Stimulated activated CD4-positive, alpha-beta T cell treated with anti-CD3 and anti-CD28 coated beads, Interleukin-12 subunit alpha, Interleukin-12 subunit beta, amount 100 ng/mL, for 48 hours (primary cell): ENCODE measurements at places on chromosomes 4 and X.

DNA sequence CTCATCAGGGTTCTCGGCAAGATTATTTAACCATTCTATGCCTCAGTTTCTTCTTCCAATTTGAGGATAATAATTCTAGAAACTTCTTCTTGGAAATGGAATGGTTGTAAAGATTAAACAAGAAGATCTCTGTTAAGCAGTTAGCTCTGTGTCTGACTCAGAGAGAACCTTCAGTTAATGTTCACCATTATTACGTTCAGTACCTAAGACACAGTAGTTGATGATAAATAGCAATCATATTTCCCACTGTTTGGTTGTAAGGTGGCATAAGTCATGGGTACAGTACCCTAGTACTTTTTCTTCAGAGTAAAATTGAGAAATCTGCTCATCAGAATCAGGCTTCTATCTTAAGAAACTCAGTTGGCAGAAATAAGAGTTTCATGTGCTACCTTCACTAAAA, 366.5 kb upstream of the BOD1L1 start:
- no peak for DNase-seq

DNA sequence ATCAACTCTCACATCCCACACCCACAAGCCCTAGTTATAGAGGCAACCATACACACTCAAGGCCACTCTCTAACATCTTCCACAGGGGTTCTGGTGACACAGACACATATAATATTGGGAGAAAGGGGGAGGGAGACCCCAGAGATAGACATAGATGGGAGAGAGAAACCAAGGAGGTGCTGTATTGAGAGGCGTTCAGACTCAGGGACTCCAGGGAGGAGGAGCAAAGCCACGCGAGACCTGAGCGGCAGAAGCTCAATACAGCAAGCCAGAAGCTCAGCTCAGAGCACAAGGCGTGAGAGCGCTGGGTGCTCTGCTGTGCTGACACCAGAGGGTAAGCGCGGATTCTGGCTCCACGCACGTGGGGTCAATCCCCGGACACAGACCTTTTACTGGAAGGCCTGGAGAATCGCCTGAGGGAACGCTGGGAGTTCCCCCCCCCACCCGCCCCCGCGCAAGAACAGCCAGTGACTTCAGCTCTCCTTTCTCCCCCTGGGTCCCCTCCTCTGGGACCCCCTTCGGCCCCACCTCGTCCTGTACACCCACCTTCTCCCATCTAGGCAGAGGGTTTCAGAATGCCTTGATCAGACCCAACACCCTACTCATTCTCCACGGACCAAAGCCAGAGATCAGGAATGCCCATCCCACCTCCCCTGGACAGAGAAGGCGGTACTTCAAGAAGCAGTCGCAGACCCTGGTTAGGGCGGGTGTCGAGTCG, 8.7 kb downstream of the MSX1 start:
- DNase-seq, result no peak

- DNase-seq, result no peak
Measured at GRCh38 chr4:15164571-15164970, 162.3 kb downstream of the CPEB2 start.

- no peak for DNase-seq
Measured at GRCh38 chr4:23135792-23136645, 443.3 kb downstream of the GBA3 start.

DNA sequence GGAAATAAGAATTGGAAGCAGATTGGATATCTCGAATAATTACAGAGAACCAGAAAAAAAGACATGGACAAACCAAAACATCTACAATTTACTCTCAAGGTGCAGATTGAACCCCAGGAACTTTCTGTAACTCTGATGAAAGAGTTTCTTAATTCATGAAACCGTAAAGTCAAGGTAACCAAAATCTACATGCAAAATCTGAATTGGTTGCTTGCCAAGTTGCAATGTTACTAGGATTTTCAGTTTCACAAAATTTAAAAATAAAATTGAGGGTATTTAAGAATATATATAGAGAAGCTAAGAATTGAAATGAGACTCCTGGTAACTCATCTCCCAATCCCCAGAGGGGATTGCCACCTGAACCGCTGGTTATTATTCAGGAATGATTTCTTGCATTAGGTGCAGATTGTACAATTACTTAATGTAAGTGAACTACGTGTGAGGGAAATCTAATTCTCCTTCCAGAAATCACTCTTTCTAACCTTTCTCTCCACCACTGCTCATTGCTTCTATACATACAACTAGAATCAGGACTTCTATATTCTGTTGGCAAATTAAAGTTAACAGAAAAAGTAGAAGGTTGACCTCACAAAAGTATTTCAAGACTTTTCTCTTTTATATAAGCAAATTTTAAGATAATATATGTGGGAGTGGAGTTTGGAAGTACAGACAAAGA, 221.5 kb upstream of the NDST4 start:
- no peak for DNase-seq

DNA sequence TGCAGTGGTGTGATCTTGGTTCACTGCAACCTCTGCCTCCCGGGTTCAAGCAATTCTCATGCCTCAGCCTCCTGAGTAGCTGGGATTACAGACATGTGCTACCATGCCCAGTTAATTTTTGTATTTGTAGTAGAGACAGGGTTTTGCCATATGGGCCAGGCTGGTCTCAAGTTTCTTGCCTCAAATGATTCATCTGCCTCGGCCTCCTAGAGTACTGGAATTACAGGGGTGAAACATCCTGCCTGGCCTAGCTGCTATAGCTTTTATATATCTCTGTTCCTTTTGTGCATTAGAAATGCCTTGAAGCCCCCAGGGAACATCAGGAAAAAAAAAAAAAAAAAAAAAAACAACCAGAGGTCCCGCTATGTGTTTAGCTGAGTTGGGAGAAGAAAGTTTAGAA, 34.8 kb downstream of the UBE2K start:
- DNase-seq, result no peak

- DNase-seq, result no peak
Measured at GRCh38 chr4:76059750-76060149, 14.8 kb upstream of the ART3 start.

- DNase-seq, result no peak
Measured at GRCh38 chrX:154596290-154596929, 11.5 kb downstream of the CTAG1A start.

DNA sequence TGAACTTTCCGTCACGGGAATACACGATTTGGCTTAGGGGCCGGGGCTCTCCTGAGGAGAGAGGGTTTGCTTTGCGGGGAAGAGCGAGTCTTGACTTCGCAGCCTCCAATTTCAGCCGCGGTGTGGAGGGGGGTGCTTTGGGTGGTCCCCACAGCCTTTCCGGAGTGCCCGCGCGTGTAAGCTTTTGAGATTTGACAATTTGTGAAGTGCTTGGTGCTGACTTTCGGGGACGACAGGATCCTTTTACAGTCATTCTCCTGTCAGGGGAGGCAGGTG, 355 bp downstream of the SCML1 start:
- DNase-seq, result no peak

DNA sequence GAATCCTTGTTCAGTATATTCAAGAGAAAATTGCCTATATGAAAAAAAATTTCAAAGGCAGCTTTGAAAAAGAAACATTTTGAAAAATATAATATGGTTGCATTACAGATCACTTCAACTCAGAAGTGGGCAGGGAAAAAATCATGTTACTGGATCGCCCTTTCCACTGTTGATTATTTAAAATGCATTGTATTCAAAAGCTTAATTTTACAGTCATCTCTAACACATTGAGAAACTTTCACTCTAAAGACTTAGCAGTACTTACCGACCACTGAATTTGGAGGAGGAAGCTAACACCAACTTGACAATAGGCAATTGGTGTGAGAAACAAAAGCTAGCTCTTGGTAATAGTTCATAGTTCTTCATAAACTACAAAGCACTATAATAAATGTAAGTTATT, 101.9 kb downstream of the CEP135 start:
- DNase-seq, result no peak

DNA sequence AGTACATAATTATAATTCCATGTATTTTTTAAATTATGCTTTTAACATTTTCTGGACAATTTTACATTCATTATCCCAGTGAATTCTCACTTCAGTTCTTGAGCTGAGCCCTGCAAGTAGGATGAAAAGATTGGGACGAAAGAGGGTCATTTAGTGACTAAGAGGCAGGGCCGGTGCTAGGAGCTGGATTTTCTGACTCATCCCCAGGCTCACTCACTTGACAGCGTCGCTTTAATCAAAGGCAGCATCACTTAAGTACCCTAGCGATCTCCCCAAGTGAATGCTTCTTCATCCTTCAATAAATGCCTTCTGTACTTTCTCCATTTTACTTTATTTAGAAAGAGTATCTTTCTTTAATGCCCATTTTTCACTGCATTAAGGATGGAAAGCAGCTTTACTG, 263.6 kb downstream of the HS3ST1 start:
- DNase-seq, result no peak

DNA sequence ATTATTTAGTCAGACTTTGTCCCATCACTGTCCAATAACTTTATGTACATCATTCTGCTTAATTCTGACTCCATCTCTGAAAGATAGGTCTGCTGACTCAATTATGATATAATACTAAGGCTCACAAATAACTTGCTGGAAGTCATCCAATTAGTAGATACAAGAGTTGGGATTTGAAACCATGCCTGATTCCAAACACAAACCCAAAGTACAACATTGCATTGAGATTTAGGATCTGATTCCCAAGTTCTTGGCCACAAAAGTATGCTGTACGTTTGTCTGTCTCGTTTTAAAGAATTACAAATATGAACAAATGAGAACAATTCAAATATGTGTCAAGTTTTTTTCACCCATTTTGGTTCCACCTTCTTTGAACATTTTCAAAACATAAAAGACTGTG, 108.8 kb downstream of the AMELX start:
- DNase-seq, result no peak

DNA sequence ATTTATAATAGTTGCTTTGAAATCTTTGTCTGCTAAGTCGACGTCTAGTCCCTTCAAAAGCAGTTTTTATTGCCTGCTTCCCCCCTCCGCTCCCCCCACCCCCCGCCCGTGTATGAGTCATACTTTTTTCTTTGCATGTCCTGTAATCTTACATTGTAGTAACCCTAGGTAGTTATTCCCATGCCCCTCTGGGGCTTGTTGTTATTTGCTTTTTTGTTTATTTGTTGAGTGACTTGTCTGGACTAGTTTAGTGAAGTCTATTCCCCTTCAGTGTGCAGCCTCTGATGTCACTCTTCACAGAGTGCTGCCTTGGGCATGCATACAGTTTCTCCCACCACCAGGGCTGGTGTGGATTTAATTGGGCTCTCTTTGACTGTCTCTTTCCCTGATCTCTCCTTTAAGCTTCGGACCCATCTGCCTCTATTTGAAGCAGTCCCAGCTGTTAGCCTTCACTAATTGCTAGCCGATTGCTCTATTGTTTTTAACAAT, 86.2 kb downstream of the PPEF1 start:
- DNase-seq, result no peak

DNA sequence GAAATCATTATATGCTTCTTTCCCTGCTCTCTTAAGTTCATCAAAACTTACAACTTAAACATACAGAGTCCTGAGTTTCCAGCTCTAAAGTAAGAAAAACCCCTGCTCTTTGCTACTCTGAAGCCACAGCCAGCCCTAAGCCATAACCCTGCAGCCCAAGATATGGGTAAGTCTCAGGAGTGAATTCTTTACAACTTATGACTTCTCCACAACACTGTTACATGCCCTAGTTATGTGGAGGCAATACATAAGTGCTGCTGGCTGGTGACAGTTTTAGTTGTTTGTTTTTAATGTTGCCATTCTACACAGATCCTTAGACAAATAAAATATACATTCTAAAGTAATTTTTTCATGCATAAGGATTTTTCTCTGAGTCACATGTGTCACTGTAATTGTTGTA, 100.2 kb downstream of the FBXO8 start:
- DNase-seq, result no peak

DNA sequence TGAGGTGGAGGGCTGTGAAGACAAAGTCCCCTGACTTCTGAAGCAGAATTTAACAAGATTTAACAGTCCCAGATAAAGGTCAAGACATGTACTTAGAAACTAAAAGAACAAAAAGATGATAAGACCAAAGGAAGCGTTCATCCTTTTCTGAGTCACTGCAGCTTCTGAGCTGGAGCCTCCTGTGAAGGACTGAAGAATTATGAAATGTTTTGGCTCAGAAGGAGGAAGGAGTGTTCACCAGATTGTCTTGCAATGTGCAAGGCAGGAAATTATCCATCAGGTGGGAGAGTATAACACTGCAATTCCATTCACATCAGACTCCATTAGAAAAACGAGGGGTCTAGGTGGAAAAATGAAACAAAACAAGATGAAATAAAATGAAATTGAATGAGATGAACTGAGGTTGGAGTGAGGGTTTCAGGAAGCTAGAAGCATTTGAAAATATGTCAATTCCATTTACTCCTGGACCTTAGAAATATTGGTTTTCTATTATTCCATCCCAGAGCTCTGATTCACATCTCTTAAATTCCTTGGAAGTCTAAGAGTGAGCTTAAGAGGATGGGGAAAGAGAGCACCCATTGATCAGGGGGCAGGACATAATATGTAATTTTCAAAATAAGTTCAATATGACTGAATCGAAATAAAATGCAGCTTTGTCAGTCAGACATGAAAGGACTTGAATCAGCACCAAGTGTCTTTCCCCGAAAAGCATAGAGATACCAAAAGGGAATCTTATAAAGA, 186.1 kb upstream of the LNX1 start:
- DNase-seq, result no peak

GRCh38 chr4:169611991-169612870, at the start of gene NEK1:
TSS of gene NEK1 (minus strand) at chr4:169612583. CDS start at chr4:169602630, 9,953 bp downstream.
- DNase-seq, result peak; percentile 88

DNA sequence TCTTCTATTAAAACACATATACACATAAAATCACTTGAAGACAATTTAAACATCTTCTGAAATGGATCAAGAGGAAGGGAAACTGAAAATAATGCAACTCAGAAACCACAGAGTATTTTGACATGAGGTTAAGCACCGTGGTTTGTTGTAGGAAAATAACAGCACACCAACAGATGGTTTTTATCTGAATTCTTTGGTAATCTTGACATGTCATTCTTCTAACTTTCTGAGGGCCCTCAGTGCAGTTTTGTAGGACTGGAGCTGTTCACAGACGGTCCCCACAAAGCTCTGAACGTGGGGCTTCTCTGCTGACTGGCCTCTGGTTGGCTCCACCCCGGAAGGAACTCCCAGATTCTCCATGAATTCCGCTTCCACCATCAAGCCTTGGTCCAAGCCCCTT, 16.0 kb upstream of the TLR8 start:
- no peak for DNase-seq

- DNase-seq, result no peak
Measured at GRCh38 chr4:94941706-94942105, 184.0 kb downstream of the BMPR1B start.

DNA sequence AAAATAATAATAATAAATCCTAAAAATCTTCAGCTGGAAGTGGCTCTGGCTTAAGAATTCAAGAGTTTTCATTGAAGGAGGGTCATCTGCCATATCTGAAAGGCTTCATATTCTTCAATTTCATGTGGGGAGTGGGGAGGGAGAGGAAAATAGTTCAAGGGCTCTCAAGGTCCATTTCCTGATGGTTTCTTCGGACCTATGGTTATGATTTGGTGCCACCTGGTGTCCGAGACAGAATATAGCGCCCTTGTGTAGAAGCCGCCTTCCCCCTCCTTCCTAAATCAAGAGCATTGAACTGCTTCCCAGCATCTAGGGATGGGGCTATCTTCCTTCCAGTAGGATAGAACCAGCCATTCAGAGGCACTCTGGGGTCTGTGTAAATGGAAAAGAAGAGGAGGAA, 34.3 kb downstream of the NLGN3 start:
- no peak for DNase-seq

- no peak for DNase-seq
Measured at GRCh38 chr4:171573181-171573580, 240.0 kb upstream of the GALNTL6 start.
